Stimulated activated CD8-positive, alpha-beta memory T cell treated with anti-CD3 and anti-CD28 coated beads, Interleukin-4, amount 100 ng/mL, for 48 hours (primary cell): ENCODE measurements at places on chromosomes 7 and 10.

GRCh38 chr10:45000138-45000751 is 478 bp upstream of the ZNF22 start:
- peak; percentile 36 for DNase-seq

DNA sequence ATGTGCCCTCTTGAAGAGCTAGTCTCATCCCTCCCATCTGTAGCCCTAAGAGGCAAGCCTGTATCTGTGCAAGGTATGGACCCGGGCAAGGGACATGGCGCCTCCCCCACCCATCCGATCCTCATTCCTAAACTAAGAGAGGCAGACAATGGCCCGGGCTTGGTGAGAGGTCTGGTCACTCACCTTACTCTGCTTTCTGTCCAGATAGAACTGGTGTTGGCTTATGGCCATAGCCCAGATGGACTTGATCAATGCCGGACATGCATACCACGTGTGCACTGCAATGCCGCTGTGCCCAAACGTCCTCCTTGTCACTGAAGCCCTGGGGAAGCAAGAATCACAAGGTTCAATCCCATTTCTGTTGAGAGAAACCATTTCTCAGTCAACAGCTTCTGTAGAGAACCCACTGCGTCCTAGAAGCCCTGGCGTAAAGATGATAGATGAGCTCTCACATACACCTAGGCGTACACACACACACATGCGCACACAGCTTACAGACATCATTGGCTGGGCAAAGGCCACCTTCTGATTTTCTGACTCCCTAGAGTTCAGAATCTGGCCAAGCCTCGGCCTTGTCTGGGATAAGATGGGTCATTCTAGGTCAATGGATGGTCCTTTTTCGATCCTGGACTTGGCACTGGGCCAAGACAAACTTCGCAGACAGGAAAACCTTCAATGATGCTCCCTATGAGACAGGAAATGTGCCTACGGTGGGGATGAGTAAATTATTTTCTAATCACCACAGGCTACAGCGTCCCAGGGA is 114.6 kb downstream of the PRPF18 start:
- no peak for DNase-seq

- DNase-seq, result no peak
Measured at GRCh38 chr7:106563466-106564150, 97.3 kb downstream of the CCDC71L start.

DNA sequence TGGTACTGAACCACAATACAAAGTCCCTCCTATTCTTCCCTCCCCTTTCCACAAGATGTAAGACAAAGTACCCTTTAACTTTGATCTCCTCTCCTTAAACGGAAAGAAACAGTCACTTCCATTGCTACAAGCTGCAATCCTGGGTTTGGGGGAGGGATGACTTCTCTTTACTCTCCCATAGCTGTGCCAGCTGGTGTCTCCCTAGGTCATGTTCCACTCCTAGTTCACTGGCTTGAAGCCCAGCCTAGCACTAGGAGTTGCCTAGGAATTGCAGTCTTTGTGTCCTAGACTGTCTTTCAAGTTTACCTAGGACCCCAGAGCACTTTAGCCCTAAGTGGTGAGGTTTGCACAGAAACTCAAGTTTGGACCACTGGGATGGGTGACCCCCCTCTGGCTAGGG is 311.1 kb downstream of the HPSE2 start:
- DNase-seq, result no peak

DNA sequence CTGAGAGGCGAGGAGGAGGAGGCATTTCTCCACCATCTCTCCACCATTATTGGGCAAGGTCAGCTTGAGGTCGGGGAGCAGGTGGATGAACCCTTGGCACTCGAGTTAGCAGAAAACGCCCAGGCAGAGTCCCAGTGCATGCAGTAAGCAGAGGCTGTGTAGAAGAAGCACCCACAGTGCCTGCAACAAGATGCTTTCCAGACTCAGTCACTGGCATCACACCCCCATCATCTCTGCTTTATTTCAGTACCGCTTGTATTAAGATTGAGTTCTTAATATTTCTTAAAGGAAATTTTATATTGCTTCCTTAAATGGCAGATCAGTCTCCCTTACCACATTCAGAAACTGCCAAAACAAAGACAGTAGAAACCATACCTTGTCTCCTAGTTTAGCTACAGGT is 122.3 kb upstream of the PPIF start:
- no peak for DNase-seq

- DNase-seq, result no peak
Measured at GRCh38 chr7:69832356-69832755, 234.1 kb downstream of the AUTS2 start.

DNA sequence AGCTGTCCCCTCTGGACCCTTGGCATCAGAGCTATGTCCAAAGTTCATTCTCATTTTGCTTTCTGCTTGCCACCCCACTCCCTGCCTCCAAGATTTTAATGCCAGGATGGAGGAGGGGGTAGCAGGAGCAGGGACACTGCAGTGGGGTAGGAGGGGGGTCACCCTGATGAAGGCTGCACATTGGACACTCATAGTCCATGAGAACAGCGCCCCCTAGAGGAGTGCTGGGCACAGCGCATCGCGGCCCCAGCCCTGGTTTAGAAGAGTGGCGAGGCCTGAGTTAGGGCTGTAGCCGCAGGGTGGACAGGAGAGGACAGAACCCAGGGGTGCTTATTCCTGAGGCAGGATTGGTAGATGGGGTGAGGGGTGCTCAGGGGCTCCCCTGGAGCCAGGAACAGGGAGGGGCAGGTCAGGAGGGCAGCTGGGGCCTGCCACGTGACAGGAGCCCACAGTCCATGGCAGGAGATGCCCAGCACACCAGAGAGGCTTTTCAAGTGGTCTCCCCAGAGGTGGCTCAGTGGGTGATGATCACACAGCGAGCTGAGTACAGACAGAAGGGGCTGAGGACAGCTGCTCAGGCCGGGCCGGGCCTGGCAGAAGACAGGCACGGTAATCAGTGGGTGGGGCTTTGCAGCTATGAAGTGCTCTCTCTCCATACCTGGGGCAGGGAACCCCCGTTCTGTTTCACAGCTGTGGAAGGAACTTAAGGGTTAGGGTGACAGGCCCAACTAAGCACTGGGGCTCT is 71.4 kb downstream of the NEURL1 start:
- peak; percentile 84 for DNase-seq

DNA sequence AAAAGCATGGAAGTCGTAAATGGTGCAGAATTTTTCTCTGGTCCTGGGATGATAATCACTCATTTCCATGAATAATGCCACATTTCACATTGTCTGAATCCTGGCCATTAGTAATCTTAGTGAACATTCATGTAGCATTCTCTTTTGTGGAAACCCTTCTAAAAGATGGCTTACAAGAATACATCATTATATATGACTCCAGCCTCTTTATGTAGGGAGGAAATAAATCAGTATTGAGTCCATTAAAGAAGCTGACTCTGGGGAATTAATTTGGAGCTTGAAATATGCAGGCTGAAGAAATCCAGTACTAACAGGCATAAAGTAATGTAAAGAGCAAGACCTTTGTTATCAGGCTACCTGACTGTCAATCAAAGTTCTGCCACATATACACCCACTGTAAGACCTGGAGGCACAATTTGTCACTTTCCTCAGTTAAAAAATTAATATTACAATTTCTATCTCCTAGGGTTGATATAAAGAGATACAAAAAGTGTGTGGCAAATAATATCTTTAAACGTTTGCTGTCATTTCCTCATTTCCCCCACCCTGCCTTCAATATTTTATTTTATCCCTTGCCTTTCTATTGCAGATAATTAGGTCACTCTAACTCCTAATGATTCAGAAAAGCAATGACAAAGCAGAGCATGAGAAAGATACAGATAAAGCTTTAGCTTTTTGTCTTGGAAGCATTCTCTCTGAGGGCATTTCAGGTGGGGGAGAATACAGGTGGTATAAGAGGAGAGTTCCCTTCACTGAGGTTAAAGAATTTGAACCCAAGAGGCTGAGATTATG is 1122.0 kb upstream of the GHITM start:
- DNase-seq, result no peak

DNA sequence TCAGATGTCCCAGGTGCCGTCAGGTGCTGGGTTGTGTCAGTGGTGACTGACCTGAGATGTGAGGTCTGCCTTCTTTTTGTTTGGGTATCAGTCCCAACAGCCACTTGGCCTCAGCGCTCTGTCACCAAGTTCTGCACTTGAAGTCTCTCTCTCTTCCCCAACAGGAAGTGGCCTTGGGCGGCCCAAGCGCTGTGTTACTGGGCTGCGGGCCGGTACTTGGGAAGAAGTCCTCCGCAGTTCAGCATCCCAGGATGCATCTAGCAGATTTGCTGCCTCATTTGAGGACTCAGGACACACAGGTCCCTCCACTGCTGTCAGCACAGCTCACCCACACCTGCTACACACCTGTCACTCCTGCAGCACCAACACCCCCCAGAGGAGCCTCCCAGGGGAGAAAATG is 40.1 kb downstream of the LYZL2 start:
- DNase-seq, result no peak

GRCh38 chr10:46220187-46220586 is 66.6 kb upstream of the ANTXRL start:
- no peak for DNase-seq

DNA sequence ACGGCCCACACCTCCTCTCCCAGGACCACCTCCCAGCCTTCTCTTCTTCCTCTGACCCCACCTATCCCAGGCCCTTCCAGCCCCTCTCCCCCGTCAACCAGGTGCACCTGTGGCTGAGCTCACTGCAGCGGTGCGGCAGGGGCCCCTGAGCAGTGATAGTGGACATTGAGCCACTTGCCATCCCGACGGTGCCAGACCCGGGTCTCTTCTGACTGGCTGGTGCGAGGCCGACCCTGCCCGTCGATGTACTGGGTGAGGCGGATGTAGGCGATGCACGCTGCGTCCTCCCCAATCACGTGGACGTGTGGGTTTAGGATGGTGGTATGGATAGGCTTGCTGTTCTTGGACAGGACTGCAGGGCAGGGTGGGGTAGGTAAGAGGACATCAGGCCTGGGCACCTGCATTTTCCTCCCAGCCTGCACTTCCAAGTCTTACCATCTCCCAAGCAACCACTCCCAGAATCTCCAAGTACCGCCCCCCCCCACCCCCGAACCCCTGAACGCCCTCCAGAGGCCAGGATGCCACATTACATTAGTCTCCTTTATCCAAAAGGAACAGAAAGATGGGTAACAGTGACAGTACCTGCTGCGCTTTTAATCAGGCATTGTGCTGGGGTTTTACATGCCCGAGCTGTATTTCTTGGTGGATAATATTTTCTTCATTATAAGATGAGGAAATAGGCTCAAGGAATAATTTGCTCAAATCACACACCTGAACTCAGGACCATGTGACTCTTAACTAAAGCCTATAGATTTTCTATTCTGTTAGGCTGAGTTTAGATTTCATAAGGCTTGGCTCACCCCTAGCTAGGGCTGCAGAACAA is 3.7 kb upstream of the NDST2 start:
- no peak for DNase-seq

GRCh38 chr10:49700211-49700610 is 20.8 kb downstream of the C10orf53 start:
- DNase-seq, result no peak
